Stromal cell of bone marrow (primary cell): ENCODE measurements at places on chromosomes 1 and 21.

- DNase-seq = no peak
Measured at GRCh38 chr1:151718011-151718431, 1.4 kb upstream of the CELF3 start.

DNA sequence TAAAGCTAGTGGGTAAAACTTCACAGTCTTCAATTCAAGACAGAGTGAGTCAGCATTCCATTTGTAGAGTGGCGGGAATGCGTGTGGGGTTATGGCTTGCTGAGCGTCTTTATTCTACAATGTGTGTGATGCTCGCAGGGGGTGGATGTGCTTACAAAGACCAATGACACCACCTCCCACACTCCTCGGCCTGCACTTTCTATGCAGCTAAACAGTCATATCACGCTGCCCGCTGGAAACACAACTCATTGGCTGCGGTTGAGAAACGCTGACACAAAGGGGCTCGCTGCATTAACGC lies 298.5 kb downstream of the PCP4 start:
- no peak for DNase-seq

DNA sequence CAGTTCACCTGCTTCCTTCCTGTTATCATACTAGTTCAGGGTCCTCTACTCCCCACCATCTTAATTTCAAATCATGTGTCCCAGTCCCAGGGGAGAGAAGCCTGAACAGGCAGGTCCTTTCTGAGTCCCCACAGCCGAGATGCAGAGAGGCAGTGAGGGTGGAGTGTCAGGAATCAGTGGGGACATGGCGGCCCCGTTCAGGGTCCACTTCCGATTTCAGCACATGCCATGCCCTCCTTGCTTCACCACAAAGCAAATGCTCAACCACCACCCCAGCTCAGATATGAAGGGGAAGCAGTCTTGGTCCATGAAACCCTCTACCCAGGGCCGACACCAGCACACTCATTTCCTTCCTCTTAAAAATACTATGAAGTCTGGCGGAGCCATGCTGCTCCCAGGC lies 5.2 kb upstream of the SEMA4A start:
- no peak for DNase-seq

DNA sequence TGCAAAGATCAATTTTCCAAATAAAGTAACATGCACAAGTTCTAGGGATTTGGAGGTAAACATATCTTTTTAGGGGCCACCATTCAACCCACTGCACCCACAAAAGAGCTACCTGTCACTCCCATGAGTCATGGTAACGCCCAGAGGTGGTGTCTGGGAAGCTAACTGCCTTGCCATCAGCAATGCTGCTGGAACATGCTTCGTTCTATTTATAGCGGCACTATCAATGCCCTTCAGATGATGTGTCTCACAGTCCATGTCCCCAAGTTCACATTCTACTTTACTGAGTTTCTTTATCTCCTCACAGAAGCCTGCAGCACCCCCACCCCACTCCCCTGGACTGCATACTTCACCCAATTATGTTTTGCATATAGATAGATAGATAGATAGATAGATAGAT lies 95.4 kb downstream of the LPAR3 start:
- no peak for DNase-seq

GRCh38 chr1:225526878-225527277 lies 99.0 kb upstream of the LBR start:
- DNase-seq = no peak

DNA sequence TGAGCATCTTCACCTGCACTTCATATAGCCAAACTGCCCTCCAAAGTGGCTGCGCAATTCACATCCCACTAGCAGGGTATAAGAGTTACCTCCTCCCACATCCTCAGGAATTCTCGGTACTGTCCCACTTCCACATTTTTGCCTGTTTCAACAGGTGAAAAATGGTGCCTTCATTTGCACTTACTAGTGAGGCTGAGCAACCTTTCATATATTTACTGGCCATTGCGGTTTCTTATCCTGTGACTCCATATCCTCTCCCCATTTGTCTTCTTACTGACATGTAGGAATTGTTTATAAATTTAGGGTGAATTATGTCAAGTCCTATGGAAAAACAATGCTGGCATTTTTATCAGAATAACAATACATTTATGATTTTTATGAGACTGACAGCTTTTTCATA lies 61.9 kb downstream of the NIBAN1 start:
- DNase-seq = no peak

DNA sequence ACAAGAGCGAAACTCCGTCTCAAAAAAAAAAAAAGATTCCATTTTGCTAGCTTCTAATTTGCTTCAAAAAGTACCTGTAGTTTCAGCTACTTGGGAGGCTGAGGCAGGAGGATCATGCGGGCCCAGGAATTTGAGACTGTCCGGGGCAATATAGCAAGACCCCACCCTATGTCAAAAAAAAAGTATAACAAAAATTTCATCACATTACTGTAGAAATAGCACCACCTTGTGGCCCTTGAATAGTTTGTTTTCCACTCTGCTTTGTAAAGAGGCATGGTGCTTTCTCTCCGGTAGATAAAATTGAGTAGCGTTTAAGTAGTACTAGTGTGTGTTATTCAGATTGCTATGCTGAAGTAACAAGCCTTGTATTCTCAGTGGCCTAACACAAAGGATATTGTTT lies 18.2 kb upstream of the MSTO1 start:
- DNase-seq = peak; percentile 47

DNA sequence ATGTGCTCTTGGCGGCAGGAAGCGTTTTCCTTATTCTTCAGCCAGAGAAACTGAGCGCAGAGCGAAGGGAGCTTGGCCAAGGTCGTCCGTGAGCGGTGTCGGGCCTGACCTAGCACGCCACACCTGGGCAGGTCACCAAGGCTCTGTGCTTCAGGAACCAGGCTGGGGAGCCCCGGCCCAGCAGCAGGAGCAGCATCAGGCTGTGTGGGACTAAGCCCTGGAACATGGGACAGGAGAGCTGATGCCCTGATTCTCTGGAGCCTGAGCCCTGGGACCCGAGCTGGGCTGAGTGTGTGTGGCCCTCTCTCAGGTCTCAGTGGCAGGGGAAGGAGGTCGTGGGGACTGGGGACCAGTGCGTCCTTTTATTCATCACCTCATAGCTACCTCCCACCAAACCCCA lies 65.2 kb upstream of the ABCG1 start:
- no peak for DNase-seq

DNA sequence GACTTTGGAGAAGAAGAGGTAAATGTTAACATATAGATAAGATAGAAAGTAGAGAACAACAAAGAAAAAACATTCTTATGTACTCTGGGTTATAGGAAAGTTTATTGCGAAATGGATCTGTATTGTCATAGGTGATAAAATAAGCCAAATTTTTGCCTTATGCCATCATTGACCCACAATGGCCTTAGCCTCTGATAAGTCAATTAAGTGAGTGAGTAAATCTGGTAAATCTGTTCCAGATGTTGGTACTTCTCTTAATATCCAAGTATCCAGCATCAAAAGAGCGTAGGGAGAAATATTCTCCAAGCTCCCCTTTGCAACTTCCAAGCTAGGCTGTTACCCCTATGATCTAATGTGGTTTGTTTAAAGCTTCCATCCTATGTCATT lies 38.3 kb upstream of the CLCA4 start:
- DNase-seq = no peak
